ENCODE measurements at places on chromosomes 7 and 10.

DNA sequence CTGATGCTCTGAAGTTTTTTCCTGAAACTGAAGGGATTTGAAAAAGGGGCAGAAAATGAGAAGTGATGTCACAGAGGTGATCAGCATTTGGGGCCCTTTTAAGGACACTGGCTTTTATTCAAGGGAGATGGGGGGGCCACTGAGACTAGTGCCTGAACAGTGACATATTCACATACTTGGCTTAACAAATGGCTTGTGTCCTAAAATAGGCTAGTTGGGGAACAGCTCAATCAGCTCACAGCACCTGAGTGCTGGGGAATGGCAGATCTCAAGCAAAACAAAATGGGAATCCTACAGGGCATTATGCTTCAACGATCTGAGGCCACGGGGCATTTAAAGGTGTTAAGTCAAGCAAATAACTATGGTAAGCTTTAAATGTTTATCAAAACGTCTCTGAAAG lies 90.1 kb downstream of the UBE2H start:
- DNase-seq, result no peak

DNA sequence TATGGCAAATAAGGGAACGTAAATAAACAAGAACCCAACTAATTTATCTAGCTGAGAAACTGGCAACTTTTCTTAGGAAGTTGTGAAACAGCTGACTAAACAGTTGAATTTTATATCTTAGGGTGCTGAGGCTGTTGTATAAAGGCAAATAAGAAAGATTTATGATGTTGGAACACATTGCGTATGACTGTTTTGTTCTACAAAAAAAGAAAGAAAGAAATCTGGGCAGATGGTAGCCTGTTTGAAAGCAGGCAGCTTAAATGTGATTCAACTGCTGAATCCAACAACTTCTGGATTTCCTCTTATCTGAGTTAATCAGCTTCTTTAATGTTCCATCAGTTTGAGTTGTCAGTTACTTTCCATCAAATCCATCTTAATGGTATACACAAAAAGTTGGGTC lies 214.5 kb downstream of the SNX13 start:
- no peak for DNase-seq

GRCh38 chr10:45463244-45464116 lies 89.5 kb downstream of the ALOX5 start:
- peak; percentile 26 for DNase-seq

GRCh38 chr7:7102906-7103305 lies 79.4 kb upstream of the C1GALT1 start:
- no peak for DNase-seq

- no peak for DNase-seq
Observed at GRCh38 chr10:73494213-73494612, 1.6 kb downstream of the PPP3CB start.

DNA sequence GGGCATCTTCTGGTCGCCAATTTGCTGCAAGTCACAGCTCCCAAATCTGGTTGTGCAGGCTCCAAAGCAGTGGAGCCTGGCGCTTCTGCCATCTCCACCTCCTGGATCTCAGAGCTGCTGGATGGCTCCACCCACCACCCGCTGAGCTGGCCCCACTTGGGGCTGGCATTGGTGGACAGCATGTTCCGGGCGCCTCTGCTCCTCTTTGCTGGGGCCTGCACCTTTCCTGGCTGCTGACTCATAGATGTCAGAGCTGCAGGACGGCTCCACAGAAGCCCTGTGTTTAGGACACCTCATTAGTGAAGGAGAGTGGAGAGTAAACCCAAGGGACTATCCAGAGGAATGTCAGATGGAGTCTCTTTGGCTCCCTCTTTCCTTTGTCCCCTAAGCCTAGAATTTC lies 27.4 kb downstream of the MAPK8 start:
- DNase-seq, result no peak

- DNase-seq, result no peak
Observed at GRCh38 chr7:157687845-157688532, 351.2 kb downstream of the DNAJB6 start.

GRCh38 chr7:70743531-70744325 lies 388.2 kb upstream of the GALNT17 start:
- no peak for DNase-seq

- DNase-seq, result no peak
Observed at GRCh38 chr10:25704622-25705021, 229.4 kb upstream of the MYO3A start.

- peak; percentile 76 for DNase-seq
Observed at GRCh38 chr7:100360135-100360854, 2.4 kb downstream of the PILRB start.

DNA sequence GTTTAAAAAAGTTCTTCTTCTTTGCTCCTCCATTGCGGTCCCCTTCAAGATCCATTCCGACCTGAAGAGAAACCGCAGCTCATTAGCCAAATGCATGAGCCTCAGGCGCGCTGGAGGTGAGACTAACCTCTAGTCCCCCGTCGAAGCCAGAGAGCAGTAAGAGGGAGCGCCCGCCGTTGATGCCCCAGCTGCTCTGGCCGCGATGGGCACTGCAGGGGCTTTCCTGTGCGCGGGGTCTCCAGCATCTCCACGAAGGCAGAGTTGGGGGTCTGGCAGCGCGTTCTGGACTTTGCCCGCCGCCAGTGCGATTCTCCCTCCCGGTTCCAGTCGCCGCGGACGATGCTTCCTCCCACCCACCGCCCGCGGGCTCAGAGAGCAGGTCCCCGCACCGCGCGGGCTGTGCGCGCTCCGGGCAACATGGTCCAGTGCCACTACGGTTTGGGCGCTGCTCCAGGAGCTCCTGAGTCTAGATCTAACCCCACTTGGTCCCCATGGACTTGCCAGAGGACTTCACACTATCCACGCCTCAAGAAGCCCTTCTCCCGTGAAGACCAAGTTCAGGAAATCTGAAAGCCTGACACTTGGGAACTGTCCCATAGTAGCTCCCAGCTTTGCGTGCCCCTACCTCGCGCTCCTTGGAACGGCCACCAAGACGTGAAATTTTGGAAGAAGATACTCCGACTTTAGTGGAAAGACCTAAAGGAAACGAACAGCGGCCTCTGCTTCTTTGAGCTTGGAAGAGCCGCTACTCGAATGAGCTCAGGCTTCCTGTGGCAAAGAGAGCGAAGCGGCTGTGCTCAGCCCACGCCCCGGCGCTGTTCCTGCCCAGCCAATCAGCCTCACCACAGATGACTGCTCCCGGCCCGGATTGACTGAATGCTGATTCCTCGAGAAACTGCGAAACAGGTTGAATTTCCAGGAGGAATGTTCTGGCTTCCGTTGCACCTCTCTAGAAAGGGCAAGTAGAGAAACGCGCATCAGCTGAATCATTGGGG lies at the start of gene ABCB1:
Gene ABCB1, minus strand, starts transcription at position 755 of the 995 bp plus-strand sequence. Its CDS starts 700 bp downstream, at position 55.
- DNase-seq, result peak; percentile 47

GRCh38 chr7:97204821-97205220 lies 87.3 kb downstream of the SDHAF3 start:
- DNase-seq, result no peak

- DNase-seq, result no peak
Observed at GRCh38 chr7:150329331-150330120, 6.2 kb upstream of the ACTR3C start.

GRCh38 chr10:82757901-82758300 lies 882.9 kb downstream of the NRG3 start:
- DNase-seq, result no peak

DNA sequence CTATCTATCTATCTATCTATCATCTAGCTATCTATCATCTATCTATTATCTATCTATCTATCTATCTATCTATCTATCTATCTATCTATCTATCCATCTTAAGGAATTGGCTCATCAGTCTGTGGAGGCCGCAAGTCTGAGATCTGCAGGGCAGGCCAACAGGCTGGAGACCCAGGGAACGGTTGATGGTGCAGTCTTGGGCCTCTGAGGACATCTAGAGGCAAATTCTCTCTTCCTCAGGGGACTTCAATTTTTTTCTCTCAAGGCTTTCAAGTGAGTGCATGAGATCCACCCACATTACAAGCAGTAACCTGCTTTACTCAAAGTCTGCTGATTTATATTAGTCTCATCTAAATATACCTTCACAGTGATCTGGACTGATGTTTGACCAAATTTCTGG lies 197.0 kb downstream of the GLRX3 start:
- DNase-seq, result no peak

- DNase-seq, result no peak
Observed at GRCh38 chr10:97173036-97173435, 12.7 kb downstream of the SLIT1 start.

- no peak for DNase-seq
Observed at GRCh38 chr10:73931767-73932619, 21.1 kb downstream of the PLAU start.

- no peak for DNase-seq
Observed at GRCh38 chr10:5776136-5776880, 36.9 kb downstream of the GDI2 start.

DNA sequence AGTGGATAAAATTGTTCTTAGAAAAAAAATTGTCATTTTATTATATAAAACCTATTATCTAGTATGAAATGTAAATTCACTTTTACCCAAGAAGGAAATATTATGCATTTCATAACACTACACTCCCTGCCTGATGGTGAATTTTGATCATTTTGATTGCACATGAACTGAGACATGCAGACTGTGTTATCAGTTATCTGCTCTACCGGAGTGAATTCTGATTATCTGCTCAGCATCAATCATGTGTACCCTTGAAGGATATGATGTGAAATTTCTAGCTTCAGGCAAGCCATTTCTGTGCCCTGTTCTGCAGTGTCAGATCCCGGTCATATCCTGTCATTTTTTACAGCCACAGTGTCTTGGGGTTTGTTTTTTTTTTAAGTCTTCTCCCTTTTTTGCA lies 85.0 kb upstream of the FGL2 start:
- no peak for DNase-seq

DNA sequence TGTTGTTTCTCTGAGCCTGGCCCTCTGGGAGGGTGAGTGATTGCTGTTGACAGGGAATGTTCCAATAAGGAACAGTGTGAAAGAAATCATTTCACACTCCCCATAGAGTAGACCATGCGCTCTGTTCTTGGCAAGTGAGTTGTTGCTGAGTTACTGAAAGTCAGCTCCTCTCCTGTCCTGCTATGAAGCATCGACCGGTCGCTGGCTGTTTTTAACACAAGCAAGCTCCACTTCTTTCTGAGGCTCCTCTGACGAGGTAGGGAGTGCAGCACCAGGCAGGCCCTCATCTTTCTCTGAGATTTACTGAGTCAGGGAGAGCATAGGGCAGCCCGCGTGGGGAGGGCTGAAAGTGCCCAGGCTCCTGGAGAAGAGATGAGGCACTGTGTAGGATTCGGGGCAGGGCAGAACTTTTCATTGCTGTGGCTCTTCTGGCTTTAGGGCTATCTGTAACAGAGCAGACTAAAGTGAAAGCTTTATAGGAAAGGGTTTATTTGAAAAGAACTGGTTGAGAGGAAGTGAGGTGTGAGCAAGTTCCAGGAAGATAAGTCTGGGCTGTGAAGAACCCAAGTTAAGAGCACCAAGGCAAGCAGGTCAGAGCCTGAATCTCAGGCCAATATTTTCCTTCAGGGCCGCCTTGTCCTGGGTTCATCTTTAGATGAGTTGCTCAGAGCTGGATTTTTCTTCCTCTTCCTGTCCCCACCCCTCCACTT lies 332.2 kb downstream of the CCSER2 start:
- DNase-seq, result no peak

DNA sequence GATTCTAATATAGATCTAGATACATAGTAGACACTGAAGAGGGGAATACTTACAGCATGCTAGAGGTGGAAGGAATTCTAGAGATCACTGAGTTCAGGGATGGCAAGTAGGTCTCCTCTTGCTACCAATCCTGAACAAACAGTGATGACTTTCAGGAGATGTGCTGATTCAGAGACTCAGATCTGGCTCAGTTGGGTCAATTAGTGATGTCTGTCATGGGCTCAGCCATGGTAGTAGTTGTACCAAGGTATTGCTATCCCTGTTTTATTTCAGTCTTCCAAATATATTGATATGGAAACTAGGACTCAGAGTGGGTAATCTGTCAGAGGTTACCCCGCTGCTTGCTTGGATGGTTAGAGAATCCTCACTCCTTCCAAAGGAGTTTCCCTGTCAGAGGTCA lies 38.5 kb downstream of the UNC5B start:
- no peak for DNase-seq

GRCh38 chr10:93437946-93438612 lies 44.1 kb downstream of the MYOF start:
- no peak for DNase-seq

DNA sequence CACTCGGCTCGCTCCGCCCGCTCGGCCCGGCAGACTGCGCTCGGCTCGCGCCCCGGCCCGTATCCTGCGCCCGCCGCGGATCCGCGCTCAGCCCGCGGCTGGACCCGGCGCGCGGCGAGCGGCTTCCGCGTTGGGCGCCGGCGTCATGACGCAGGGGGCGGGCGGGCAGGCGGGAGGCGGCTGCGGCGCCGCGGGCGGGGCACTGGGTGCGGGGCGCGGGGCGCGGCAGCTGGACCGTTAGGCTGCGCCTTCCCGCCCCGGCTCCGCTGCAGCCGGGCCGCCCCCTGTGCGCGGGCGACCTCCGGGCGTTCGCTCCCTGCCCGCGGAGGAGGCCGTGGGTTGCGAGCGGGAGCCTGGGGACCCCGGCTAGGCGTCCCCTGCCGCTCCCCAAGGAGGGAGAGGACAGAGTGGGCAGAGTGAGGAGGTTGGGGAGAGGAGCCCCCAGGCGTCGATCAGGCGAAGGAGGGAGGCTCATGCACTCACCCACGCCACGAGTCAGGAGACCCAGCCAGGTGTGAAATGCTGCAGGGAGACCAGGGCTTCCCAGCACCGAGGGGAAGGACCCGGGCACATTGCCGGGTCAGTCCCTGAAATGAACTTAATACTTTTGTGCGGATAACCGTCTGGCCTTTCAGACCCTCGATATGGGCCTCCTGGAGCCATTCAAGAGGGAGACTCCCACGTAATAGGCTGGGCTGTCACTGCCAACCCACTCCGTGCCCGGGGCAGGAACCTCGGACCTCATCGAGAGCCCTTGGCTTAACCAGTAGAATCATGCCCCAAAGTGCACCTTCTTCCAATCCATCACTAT lies at the start of gene PIP4K2A:
Gene PIP4K2A, minus strand, starts transcription at position 100 of the 811 bp plus-strand sequence. CDS start 252 bp downstream, outside the sequence.
- peak; percentile 79 for DNase-seq

DNA sequence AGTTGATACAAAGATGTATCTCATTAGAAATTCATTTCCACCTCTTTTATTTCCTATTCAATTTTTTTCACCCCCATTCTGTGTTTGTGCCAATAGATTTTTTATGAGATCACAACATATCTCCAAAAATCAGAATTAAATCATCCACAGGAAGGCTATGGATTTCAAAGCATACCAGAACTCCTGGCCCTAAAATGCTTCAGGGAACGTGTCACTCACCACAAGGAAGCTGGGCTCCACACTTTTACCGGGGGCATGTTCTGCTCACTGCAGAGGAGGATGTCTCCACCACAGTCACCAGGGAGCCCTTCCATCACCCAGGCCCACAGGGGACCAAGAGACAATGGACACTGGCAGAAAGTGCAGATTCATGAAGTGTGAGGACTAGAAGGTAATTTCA lies 456.8 kb downstream of the KCNMA1 start:
- DNase-seq, result no peak

GRCh38 chr10:61592581-61592980 lies 70.1 kb upstream of the CABCOCO1 start:
- peak; percentile 13 for DNase-seq

- no peak for DNase-seq
Observed at GRCh38 chr10:114256822-114257221, 17.8 kb downstream of the VWA2 start.

DNA sequence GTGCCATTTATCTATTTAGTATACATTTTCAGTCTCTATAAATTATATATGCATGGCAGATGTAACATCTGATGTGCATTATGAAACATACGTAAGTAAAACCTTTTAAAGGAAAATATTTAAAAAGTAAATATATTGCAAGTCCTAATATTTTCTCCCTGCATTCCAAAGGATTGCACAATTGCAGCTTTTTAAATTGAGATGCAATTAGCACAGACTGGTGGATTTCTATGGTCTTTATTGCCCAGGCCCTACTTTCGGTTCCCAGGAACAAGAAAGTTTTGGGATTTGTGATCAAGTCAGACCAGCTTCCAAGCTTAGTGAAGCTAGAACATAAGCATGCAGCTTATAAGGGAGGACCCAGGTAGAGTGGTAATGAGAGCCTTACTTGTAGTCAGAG lies 337.8 kb downstream of the NRG3 start:
- DNase-seq, result no peak
